Body of pancreas (tissue), 4 donors: ENCODE measurements at places on chromosomes 2 and 18.

DNA sequence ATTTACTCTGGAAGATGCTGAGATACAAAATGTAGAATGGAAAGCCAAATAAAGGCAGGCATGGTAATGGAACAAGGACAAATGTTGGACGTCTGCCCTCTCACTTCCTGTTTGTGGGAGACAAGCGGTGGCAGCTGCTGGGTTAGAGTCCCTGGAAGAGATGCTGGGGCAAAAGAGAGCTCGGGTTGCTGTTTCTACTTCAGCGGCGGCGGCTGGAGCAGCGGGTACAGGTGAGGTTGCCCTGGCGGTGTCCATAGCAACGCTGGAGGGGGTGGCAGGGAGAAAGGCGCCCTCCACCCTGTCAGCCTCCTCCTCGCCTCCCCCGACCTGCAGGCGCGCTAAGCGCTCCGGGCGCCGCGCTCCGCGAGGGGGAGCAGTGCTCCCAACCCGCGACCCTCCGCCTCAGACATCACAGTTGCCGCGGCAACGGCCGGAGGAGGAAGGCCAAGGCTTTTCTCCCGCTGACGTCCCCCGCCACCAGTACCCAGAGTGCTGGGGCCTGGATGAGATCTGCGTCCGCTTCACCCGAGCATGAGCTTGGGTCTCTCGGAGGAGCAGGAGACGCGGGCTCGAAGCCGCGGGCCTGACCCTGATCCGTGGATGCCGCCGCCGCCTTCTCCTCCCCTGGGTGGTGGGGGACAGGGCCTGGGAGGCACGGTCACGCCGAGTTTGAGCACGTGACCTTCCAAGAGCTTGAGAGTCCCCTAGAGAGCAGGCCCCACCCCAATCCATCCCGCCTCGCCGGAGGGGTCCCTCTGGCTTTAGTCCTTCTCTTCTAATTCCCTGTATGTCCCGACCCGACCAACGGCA lies 65.6 kb downstream of the NOL4 start:
- H3K36me3 ChIP-seq, result no peaks in the 10 kb centered on the region
- peak; percentile 59 for DNase-seq
- H3K27me3 ChIP-seq, result peaks cover 14% of the 10 kb centered on the region
- no peak overlapping the region for H3K27ac ChIP-seq
- H3K4me1 ChIP-seq, result peaks cover 5% of the 10 kb centered on the region
- H3K4me3 ChIP-seq, result no peak overlapping the region

- no peaks in the 10 kb centered on the region for H3K36me3 ChIP-seq
- H3K4me3 ChIP-seq, result no peak overlapping the region
- DNase-seq, result peak; percentile 15
These were observed 130.3 kb upstream of the LYPD6 start for GRCh38 chr2:149200109-149200520.

DNA sequence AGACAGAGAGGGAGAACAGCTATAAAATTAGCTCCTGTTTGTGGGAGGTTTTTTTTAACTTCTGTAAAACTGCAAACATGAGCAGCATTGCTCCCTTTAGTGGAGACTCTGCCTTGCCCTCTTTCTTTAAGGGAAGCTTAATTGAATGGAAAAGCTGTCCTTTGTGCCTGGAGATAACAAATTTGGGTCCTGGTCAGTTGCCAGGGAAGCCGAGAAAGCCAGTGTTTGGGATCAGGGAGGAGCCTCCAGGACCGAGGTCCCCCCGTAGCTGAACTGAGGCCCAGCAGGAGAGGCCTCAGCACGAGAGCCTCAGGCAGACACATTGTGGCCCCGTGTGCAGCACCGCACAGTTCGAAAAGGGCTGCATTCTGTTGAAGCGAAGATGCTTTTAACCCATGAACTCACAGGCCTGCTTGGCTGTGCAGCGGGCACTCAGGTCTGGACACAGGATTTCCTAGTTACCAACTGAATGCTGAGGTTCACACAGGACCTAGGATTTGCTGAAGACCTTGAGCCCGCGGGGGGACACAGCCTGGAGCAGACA lies 369.7 kb downstream of the DCDC2C start:
- H3K4me3 ChIP-seq, result no peak overlapping the region
- DNase-seq, result no peak
- no peaks in the 10 kb centered on the region for H3K36me3 ChIP-seq

- H3K4me1 ChIP-seq, result no peaks in the 10 kb centered on the region
- DNase-seq, result no peak
- H3K27ac ChIP-seq, result no peak overlapping the region
These were observed 1089.5 kb downstream of the LRP1B start for GRCh38 chr2:141041281-141041680.

- H3K36me3 ChIP-seq, result no peaks in the 10 kb centered on the region
- no peaks in the 10 kb centered on the region for H3K27me3 ChIP-seq
- DNase-seq, result no peak
- H3K4me1 ChIP-seq, result peaks cover 8% of the 10 kb centered on the region
These were observed 189.0 kb upstream of the COPS8 start for GRCh38 chr2:236896688-236897087.

DNA sequence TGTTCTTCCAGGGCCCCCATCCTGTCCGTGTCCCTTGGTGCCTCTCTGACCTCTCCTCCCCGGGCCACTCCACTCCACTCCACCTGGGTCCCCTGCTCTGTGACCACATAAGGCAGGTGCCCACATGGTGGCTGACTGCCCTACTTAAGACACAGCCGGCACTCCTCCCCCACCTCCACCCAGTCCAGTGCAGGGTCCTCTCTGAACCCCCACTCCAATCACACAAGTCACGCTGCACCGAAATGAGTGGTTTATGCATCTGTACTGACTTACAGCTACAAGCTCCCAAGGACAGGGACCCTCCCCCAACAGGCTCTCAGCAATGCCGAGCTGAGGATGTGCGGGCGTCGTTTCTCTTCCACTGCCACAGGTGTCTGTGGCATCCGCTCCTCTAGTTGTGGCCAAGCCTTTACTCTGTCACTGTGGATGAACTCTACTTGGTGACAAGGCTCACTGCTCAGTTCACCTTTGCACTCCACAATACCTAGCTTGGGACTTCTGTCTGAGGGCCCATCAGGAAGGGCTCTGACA lies 48.3 kb downstream of the TFCP2L1 start:
- H3K4me1 ChIP-seq, result no peaks in the 10 kb centered on the region
- no peaks in the 10 kb centered on the region for H3K36me3 ChIP-seq
- H3K27ac ChIP-seq, result no peak overlapping the region
- no peaks in the 10 kb centered on the region for H3K27me3 ChIP-seq
- DNase-seq, result no peak
- no peak overlapping the region for H3K4me3 ChIP-seq

- DNase-seq, result no peak
- no peaks in the 10 kb centered on the region for H3K4me1 ChIP-seq
- H3K4me3 ChIP-seq, result no peak overlapping the region
- H3K27me3 ChIP-seq, result no peaks in the 10 kb centered on the region
These were observed 68.3 kb downstream of the EDAR start for GRCh38 chr2:108920686-108921085.

- DNase-seq, result no peak
- no peaks in the 10 kb centered on the region for H3K36me3 ChIP-seq
- no peak overlapping the region for H3K4me3 ChIP-seq
- no peaks in the 10 kb centered on the region for H3K27me3 ChIP-seq
- no peak overlapping the region for H3K27ac ChIP-seq
- H3K4me1 ChIP-seq, result no peaks in the 10 kb centered on the region
These were observed 99.1 kb downstream of the SLC25A12 start for GRCh38 chr2:171794918-171795317.

- no peaks in the 10 kb centered on the region for H3K27me3 ChIP-seq
- H3K27ac ChIP-seq, result no peak overlapping the region
- no peaks in the 10 kb centered on the region for H3K36me3 ChIP-seq
- H3K4me1 ChIP-seq, result no peaks in the 10 kb centered on the region
- H3K4me3 ChIP-seq, result no peak overlapping the region
- no peak for DNase-seq
These were observed 185.6 kb downstream of the RIT2 start for GRCh38 chr18:42929857-42930256.

DNA sequence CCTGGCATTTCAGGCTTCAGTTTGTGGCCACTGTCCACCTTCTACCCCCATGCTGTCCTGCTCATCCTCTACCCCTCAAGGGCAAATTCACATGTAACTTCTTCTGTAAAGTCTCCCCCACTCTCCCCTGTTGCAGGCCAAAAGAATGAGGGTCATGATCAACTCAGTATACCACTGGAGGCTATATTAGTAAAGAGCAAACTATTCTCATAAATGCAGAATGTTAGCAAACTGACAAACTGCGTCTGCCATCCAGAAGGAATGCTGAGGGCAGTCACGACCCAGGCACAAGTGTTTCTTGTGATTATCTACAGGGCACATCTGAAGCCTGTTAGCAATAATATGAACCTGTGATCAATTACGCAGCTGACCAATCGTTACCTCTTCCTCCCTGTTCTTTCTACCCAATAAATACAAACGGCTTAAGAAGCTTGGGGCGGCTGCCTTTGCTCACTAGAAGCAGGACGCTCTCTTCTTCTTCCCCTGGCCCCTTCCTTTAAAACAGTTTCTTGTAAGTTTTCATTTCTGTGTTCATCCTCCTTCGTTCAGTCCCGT lies 58.3 kb downstream of the SEPTIN10 start:
- H3K36me3 ChIP-seq, result no peaks in the 10 kb centered on the region
- peaks cover 17% of the 10 kb centered on the region for H3K4me1 ChIP-seq
- no peak overlapping the region for H3K27ac ChIP-seq
- no peak for DNase-seq
- no peak overlapping the region for H3K4me3 ChIP-seq

DNA sequence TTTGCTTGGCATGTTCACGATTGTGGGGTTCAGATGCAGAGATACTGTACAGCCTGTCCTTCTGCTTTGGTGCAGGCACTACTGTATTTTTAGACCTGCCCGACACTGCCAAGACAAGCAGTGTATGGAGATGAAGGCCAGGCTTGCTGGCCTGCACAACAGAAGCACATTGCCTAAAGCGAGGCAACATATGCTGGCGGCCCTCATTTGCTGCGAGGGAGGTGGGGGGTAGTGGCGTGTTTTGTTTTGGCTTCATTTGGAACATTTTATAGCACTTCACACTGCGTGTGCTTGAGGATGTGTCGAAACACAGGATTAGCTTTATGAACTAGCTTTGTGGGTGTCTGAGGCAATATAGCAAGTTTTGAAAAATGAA lies 27.0 kb downstream of the TMEM182 start:
- H3K4me3 ChIP-seq, result no peak overlapping the region
- no peaks in the 10 kb centered on the region for H3K27me3 ChIP-seq
- H3K4me1 ChIP-seq, result no peaks in the 10 kb centered on the region

- H3K27me3 ChIP-seq, result no peaks in the 10 kb centered on the region
- H3K36me3 ChIP-seq, result no peaks in the 10 kb centered on the region
- peak; percentile 61 for DNase-seq
- peaks cover 5% of the 10 kb centered on the region for H3K4me1 ChIP-seq
- H3K4me3 ChIP-seq, result no peak overlapping the region
These were observed 149.2 kb upstream of the NFATC1 start for GRCh38 chr18:79246309-79247108.

DNA sequence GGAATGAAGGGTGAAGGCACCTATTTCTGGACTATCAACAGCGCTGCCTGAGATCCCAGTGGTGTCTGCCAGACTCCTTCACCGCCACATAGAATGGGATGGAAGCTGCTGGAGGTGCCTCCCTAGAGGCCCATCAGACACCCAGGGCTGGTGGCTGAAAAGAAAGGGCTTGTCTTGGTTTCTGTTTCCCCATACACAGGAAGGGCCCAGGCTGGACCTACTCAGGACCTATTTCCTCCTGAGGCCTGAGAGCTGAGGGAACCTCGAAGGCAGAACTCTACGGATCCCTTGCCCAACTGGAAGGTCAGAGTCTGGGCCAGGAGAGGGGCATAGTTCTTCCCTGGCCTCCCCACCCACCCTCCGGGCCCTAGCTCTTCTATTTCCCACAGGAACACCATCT lies 2.9 kb upstream of the CLEC4F start:
- H3K36me3 ChIP-seq, result no peaks in the 10 kb centered on the region
- H3K4me1 ChIP-seq, result no peaks in the 10 kb centered on the region
- H3K27ac ChIP-seq, result no peak overlapping the region
- DNase-seq, result no peak
- H3K4me3 ChIP-seq, result no peak overlapping the region
- no peaks in the 10 kb centered on the region for H3K27me3 ChIP-seq

GRCh38 chr2:20438334-20439192 lies 8.3 kb upstream of the RHOB start:
- peaks cover 32% of the 10 kb centered on the region for H3K4me1 ChIP-seq
- no peaks in the 10 kb centered on the region for H3K27me3 ChIP-seq
- no peaks in the 10 kb centered on the region for H3K36me3 ChIP-seq
- peak; percentile 68 for DNase-seq
- H3K4me3 ChIP-seq, result no peak overlapping the region

GRCh38 chr2:165016772-165017411 lies 61.6 kb upstream of the SLC38A11 start:
- no peaks in the 10 kb centered on the region for H3K36me3 ChIP-seq
- H3K27ac ChIP-seq, result no peak overlapping the region
- no peaks in the 10 kb centered on the region for H3K4me1 ChIP-seq

- DNase-seq, result no peak
- no peaks in the 10 kb centered on the region for H3K27me3 ChIP-seq
- H3K4me1 ChIP-seq, result no peaks in the 10 kb centered on the region
- no peaks in the 10 kb centered on the region for H3K36me3 ChIP-seq
These were observed 85.0 kb upstream of the FAM237A start for GRCh38 chr2:206557321-206557720.

- no peaks in the 10 kb centered on the region for H3K27me3 ChIP-seq
- H3K36me3 ChIP-seq, result no peaks in the 10 kb centered on the region
- H3K4me3 ChIP-seq, result no peak overlapping the region
- peaks cover 15% of the 10 kb centered on the region for H3K4me1 ChIP-seq
These were observed 2.7 kb upstream of the PRELID3A start for GRCh38 chr18:12405066-12405465.

GRCh38 chr2:89850881-89851582 lies 1159.6 kb downstream of the RPIA start:
- no peaks in the 10 kb centered on the region for H3K36me3 ChIP-seq
- no peak overlapping the region for H3K27ac ChIP-seq
- DNase-seq, result no peak

DNA sequence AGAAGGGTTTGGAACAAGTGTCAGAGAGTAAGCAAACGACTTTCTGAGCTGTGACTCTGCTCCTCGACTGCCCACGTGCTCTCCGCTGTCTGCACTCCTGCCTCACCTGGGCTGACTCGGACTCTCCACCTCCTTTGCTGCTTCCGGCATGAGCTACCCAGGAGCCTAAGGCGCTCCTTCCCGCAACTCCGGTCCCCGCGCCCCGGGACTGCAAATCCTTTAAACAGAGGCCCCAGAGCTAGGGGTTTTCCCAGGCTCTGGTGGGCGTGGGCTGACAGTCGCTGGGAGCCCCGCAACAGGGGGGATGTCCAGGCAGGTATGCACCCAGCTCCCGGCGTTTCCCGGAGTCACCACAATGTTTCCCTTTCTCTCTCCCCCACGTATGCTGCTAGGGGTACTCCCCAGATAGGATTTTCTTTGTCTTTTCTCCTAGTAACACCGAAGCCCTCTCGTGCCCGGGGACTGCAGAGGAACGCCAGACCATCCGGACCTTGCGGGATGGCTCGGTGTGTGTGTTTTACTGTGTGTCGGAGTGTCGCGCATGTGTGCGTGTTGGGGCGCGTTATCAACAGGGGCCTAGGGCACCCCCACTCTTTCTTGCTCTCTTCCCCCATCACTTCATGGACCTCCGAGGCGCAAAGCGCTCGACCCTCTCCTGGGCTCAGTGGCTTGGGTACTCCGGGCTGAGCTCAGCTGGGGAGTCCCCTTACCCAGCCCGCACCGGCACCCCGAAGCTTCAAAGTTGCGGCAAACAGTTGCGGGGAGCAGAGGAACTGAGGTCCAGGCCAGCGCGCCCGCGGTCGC lies 691 bp upstream of the THSD7B start:
- H3K4me1 ChIP-seq, result peaks cover 20% of the 10 kb centered on the region
- no peak overlapping the region for H3K4me3 ChIP-seq
- no peaks in the 10 kb centered on the region for H3K36me3 ChIP-seq
- no peak for DNase-seq
